MCF 10A (cell line): ENCODE measurements at places on chromosomes 6 and 20. TPM values are rescaled to one million over a fixed set of nuclear protein-coding genes. Genes with fewer than 3 reads are reported as not detected.

DNA sequence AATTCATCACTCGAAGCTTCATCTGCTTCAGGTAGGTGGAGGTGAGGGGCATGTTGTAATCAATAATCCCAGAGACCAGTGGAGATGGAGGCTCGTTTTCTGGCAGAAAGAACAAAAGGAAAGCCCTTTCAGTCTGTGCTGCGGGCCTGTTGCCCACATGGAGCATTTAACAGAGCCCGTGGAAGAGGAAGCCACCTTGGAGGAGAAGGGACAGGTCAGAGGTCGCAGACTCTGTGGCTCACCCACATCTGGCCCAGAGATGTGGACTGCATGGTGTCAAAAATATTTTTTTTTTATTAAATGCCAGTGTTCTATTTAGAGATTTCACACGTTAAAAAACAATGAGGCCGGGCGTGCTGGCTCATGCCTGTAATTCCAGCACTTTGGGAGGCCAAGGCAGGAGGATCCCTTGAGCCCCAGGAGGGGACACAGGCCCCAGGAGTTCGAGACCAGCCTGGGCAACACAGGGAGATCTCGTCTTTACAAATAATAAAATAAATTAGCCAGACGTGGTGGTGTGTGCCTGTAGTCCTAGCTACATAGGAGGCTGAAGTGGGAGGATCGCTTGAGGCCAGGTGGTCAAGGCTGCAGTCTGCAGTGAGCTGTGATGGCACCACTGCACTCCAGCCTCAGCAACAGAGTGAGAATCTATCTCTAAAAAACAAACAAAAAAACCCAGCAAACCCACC, 73.6 kb downstream of the NOL4L start:
- no peaks in the 10 kb centered on the region for H3K27me3 ChIP-seq
- H3K36me3 ChIP-seq, result no peaks in the 10 kb centered on the region
- H3K4me3 ChIP-seq, result no peak overlapping the region
- no peak for DNase-seq
- no peak overlapping the region for H3K27ac ChIP-seq

IMPG1 gene
- not detected in 2 replicates for total RNA-seq

- peak overlapping the region; percentile 86 for H3K27ac ChIP-seq
- H3K36me3 ChIP-seq, result peaks cover 6% of the 10 kb centered on the region
- peaks cover 17% of the 10 kb centered on the region for H3K4me1 ChIP-seq
- peak; percentile 78 for DNase-seq
- peak overlapping the region; percentile 51 for H3K4me3 ChIP-seq
Measured at GRCh38 chr20:61387204-61387953, 135.3 kb downstream of the CDH4 start.

DNA sequence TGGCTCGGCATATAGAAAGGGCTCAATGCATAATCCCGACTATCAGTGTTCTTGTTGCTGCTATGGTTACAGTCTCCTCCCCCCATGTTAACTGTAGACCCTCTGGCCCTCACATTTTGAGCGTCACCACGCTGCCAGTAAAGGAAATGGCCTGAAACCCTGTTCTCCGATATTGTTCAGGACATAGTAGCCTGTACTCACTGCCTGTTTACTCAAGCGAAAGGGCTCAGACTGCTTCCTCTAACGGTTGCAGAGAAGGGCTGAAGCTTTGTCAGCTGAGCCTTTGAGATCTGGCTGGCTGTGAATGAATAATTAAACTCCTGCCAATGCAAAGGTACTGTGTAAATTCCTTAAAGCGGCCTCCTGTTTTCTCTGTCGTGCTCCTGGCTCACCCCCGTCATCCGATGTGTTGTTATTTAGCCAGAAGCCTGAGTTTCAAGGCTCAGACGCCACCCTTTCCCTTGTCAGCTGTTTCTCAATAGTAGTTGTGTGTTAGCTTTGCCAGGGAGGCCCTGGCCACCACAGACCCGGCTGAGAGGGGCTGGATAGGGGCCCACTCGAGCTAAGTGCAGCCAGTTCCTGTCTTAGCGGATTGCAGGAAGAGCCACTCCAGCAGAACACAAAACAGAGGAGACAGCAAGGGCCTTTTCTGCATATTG, 31.2 kb upstream of the RALGAPA2 start:
- no peaks in the 10 kb centered on the region for H3K36me3 ChIP-seq
- no peak overlapping the region for H3K27ac ChIP-seq
- peaks cover 14% of the 10 kb centered on the region for H3K4me1 ChIP-seq
- no peaks in the 10 kb centered on the region for H3K27me3 ChIP-seq
- no peak overlapping the region for H3K4me3 ChIP-seq

GNMT gene
- total RNA-seq, result 0.30 TPM in 1 of 2 replicates, not detected in the other

- no peaks in the 10 kb centered on the region for H3K27me3 ChIP-seq
- no peak overlapping the region for H3K27ac ChIP-seq
- DNase-seq, result peak; percentile 47
- H3K4me1 ChIP-seq, result peaks cover 9% of the 10 kb centered on the region
- H3K36me3 ChIP-seq, result peaks cover 5% of the 10 kb centered on the region
- H3K4me3 ChIP-seq, result no peak overlapping the region
Measured at GRCh38 chr20:40551125-40551530, 137.9 kb downstream of the MAFB start.

DNA sequence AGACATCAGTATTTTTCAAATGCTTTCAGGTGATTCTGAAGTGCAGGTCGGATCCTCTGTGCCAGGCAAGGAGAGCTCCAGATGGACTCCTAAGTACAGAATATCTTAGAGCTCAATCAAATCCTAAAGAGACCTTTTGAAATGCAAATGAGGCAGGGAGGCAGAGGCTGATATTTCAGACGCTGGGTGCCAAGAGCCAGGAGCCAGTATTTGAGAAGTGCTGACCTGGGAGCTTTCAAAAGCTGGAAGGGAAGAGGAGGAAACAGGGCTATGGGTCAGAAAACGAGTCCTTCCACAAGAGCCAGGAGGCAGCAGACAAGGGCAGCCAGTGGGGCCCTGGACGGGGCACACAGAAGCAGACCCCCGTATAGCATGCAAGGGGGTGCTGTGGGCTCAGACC, 46.1 kb upstream of the DSN1 start:
- H3K36me3 ChIP-seq, result peaks cover 38% of the 10 kb centered on the region
- no peaks in the 10 kb centered on the region for H3K27me3 ChIP-seq
- no peaks in the 10 kb centered on the region for H3K4me1 ChIP-seq
- no peak overlapping the region for H3K27ac ChIP-seq
- DNase-seq, result no peak
- no peak overlapping the region for H3K4me3 ChIP-seq
